ENCODE measurements at places on chromosomes 12 and 14.

DNA sequence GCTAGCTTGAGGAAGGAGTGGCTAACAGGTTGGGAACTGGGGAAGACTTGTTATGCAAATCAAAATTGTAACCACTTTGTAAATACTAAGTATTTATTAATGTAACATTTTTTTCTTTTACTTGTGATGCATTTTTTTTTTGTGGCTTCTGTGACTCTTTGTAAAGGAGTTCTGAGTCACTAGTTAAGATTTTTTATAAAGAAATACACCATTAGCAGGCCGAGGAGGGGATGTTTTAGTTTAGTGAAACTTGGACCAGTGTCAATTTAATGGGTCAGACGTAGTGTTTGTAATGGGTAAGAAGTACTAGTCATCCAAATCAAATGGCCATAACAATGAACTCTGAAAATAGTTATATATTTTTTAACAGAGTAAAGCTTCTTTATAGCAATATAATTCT, 43.1 kb downstream of the AKAP6 start:
- no peak for DNase-seq

- no peak for DNase-seq
Observed at GRCh38 chr12:110234755-110235154, 46.3 kb upstream of the ATP2A2 start.

- DNase-seq, result no peak
Observed at GRCh38 chr12:14540801-14541462, 26.8 kb downstream of the PLBD1 start.

- peak; percentile 25 for DNase-seq
Observed at GRCh38 chr12:74889073-74889472, 320.6 kb downstream of the KCNC2 start.

GRCh38 chr12:132354982-132355680, 25.7 kb upstream of the GALNT9 start:
- no peak for DNase-seq

- no peak for DNase-seq
Observed at GRCh38 chr14:68666899-68667298, 126.0 kb downstream of the ZFP36L1 start.

- no peak for DNase-seq
Observed at GRCh38 chr12:6295094-6295811, 15.2 kb upstream of the PLEKHG6 start.

GRCh38 chr14:101875041-101875726, 89.2 kb upstream of the DYNC1H1 start:
- no peak for DNase-seq

DNA sequence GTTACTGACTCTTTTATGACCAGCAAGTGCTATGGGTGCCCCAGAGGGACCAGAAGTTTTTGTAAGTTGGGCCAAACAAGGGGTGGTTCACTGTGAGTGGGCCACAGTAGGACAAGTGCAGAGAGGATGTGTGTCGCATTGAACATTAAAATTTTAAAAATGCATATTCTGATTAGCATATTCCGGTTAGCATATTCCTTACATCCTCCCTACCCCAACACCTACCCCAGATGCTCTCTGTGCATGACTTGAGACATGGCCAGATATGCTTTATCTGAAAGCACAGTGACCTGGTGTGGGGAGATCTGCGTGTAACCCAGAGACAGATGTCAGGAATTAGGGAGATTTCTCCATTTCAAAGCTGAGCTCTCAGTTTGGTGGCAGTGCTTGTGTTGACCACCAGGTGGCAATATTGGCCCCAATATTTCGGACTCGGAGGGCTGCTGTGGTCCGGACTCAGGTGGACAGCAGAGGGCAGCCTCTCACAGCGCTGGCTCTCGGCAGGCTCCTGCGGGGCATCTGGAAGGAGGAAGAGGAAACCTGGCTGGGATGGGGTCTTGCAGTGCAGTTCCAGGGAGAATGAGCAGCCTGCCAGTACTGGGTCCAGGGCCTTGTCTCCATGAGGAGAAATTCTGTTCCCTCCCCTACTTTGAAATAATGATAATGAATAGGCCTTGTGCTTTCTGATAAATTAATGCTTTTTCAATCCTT, 1.6 kb upstream of the CEBPE start:
- peak; percentile 88 for DNase-seq

DNA sequence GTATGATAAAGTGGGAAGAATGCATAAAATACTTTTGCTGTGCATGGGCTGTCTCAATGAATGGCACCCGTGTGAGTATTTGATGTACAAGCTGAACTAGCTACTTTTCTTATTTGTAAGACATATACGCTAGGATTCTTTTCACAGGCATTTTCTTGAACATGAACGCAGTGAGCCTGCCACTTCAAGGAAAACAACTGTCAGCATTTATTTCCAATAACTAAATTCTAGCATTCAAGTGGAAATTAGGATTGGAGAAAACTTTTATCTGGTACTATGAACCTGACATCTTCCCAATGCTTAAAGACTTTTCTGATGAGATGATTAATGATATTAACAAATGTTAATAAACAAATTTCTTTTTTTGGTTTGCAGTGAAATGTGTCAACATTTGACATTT, 45.7 kb downstream of the UTP20 start:
- no peak for DNase-seq

- no peak for DNase-seq
Observed at GRCh38 chr12:113464852-113465719, 6.6 kb downstream of the LHX5 start.

DNA sequence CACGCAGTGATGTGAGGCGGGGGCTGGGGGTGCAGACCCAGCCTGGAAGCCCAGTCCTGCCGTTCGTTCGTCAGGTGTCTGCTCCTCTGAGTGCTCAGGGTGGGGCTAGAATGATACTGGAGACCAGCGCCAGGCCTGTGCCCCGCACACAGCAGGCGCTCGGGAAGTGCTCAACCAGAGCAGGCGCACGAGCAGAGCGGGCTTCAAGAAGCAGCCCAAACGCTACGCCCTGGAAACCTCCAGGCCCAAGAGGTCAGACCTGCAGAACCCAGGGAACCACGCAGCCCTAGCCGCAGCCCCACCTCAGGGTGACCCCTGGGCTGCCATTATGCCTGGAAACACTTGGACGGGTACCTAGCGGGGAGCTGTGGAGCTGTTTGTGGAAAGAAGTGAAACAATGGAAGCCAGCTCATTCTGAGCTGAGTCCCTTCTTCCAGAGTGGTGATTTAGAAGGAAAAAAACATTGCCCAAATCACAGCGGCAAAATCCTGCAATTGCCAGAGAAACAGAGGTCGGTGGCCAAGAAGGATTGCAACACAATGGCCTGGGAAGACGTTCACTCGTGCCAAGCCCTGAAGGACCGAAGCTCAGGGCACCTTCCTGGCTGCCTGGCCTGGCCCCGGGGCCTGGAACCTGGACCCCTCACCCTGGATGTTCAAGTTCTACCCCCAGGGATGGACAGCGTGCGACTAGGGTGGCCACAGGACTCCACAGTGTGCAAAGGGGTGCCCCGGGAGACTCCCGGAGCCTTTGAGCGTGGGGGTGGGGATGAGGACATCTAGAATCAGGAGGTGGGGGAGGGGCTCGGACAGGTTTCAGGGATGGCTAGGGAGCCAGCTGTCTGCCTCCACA, 40.4 kb upstream of the DIO3 start:
- DNase-seq, result no peak

GRCh38 chr14:100317912-100318808, 5.0 kb upstream of the SLC25A47 start:
- DNase-seq, result peak; percentile 70

DNA sequence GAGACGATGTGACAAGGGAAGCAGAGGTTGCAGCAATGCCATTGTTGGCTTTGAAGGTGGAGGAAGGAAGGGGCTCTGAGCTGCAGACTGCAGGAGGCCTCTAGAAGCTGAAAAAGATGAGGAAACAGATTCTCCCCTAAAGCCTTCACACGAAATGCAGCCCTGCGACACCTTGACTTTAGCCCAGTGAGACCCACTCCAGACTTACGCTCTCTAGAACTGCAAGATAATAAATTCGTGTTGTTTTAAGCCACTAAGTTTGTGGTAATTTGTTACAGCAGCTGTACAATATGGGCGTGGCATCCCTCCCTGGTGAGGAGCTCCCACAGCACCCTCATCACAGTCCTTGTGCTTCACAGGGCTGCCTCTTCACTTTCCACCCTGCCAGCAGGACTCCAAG, 53.2 kb downstream of the GOLGA5 start:
- no peak for DNase-seq

DNA sequence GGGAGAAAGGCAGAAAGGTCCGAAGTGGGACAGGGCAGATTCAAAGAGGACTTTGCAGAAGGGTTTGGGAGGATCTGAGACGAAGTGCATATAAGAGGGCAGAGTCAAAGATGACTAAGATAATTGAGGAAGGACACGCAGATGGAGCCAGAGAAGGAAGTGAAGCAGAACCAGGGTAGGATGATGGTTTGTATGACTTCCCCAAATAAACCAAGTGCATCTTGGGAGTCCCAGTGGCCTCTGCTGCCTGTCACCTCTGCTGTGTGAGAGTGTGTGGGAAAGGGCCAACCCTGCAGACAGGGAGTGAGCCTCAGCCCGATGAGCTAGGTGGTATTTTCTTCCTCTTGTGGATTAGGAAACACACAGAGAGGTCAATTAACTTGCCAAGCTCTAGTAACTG, 36.8 kb downstream of the FLVCR2 start:
- no peak for DNase-seq

DNA sequence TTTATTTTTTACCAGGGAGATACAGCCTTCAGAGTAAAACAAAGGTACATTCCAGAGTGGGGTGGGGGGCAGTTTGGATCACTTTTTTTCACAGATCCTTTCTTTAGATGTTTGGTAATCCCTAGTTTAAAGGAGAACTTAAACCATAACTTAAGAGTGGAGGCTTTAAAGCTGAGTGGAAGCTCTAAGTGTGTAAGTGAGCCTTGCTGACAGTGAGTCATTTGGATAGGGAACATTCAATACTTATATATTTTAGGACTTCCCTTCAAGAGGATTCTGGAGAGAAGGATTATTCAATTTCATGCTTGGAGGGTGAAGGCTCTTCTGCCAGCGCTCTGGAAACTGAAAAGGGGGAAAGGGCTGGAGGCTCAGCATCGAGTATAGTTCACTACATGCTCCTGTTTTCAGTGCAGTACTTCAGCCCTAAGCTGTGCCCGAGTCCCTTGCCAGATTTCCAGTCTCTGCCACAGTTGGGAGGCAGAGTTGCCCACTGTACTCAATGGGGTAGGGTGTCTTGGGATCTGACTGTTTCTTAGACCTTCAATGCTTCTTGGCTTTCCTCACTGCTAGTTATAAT, 8.4 kb downstream of the PRKAG1 start:
- DNase-seq, result no peak

GRCh38 chr12:89873745-89874144, 165.1 kb upstream of the ATP2B1 start:
- no peak for DNase-seq

- DNase-seq, result no peak
Observed at GRCh38 chr12:269191-269590, 6.6 kb upstream of the SLC6A13 start.

DNA sequence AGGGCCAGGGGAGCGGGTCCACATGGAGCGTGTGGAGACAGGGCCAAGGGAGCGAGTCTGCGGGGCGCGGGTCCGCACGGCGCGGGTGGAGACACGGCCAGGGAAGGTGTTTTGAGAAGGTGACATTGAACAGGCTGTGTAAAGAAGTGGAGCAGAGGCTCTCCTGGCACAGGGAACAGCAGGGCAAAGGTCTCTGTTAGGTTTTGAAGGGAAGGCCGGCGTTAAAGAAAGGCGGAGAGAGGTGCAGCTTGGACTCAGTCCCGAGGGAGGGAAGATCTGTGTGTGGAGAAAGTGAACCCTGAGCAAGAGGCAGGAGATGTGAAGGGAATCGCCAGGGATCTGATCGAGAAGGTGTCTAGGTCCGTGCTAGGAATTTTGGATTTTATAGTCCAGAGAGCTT, 1.8 kb downstream of the PXMP2 start:
- DNase-seq, result no peak

DNA sequence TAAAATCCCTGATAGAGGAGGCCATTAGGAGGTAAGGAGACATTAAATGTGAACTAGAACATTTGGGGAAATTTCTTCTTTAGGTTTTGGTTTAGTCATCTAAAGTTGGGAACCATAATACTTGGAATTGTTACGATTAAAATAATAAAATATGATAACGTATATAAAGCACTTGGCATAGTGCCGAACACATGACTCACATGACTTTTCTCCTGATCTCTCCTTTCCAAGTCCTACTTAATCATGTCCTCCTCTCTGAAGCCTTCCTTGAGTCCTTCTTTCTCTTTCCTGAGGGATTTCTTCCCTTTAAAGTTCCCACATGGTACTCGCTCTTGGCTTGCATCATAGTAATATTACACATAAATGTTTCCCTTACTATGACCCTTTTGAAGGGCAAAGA, 20.0 kb downstream of the BEST3 start:
- DNase-seq, result no peak

DNA sequence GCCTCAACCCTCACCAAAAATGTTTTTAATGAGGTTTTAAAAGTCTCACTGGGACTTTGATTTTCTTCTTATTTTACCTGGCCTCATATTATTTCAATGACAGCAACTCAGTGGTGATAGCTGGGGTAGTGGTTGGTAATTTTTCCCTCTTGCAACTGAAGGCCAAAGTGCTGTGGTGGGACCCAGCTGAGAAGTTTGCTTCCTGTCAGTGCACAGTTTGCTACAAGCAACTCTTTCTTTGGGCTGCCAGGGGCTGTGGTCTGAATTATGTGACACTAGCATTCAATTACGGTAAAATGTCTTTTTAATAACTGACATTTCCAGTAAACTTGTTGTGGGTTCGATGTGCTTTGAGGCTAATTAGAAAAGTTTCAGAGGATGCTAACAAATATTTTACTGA, 65.3 kb downstream of the IFNG start:
- no peak for DNase-seq

DNA sequence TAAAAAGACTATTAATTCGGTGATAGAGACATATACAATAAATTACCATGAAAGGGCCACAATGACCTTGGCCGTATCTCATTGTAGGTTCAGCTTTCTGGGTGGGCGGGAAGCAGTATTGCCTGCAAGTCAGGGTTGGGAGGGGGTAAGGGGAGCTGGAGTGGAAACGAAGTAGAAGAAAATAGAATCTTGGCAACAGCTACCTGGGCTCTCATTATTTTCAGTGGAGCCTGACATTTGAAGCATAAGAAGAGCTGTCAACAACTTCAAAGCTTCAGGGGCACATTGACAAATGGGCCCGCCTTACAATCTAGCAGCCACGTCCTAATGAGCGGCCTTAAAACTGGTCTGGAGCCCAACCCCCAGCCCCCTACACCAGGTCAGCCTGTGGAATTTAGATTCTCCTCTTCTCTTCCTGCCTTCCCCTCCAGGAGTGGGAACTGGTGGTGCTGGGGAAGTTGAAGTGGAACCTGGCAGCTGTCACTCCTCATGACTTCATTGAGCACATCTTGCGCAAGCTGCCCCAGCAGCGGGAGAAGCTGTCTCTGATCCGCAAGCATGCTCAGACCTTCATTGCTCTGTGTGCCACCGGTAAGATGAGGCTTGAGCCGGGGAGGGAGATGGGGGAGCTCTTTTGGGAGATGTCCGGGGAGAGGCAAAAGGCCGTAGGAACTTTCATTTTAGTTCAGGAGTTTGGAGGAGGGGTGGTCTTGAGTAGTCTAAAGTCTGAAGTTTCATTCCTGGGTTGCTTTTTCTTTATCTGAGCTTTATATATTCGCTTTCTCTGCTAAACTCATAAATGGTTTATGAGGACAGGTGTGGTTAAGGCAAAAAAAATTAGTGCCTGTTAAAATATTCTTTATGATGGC, 5.0 kb downstream of the CCND2 start:
- no peak for DNase-seq

- no peak for DNase-seq
Observed at GRCh38 chr14:100524233-100524932, 62.8 kb downstream of the BEGAIN start.

GRCh38 chr12:104998423-104999346, 12.6 kb downstream of the NOPCHAP1 start:
- DNase-seq, result no peak

Measured in activated CD4-positive, alpha-beta T cell treated with anti-CD3 and anti-CD28 coated beads, Interleukin-2, Interleukin-4, amounts not matched to agents 100 ng/mL and 50 ng/mL, durations not matched to agents 16 hours and 8 hours (primary cell).